ENCODE measurements at places on chromosomes 1 and 21. TPM values are rescaled to one million over a fixed set of nuclear protein-coding genes. Genes with fewer than 3 reads are reported as not detected.
A peak's percentile ranks its signal among the peaks of the same experiment; 100 is the strongest.

- H3K4me1 ChIP-seq, result peaks cover 47% of the 10 kb centered on the region
- no peak overlapping the region for H3K4me3 ChIP-seq
- H3K36me3 ChIP-seq, result peaks cover 4% of the 10 kb centered on the region
Observed at GRCh38 chr1:115980998-115981993, 5.0 kb downstream of the SLC22A15 start.

DNA sequence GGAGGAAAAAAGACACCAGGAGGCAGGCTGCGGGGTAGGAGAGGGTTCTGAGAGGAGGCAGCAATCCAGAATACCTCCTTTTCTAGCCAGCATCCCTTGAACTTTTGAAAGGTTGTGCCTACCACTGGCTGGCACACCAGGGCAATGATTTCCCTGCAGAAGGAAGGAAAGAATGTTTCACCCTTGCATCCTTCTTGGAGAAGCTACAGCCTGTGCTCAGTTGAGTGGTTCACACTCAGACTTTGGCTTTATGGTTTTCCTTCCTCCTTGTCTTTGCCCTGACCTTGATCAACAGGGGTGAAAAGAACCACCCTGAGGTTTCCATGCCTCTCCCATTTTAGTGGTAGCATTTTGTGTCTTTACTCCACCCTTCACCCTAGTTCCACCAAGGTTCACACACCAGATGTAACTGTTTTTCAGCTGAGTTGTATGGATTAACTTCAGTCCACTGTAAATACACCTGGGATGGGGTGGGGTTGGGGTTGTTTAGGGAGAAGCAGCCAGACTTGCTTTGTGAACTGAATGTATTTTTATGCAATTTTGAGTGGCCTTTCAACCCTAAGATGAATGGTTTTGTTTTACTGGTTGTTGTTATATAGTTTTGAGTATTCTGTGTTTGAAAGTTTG, 122.3 kb downstream of the SYT2 start:
- H3K4me1 ChIP-seq, result peaks cover 42% of the 10 kb centered on the region
- peak overlapping the region; percentile 91 for H3K27ac ChIP-seq
- no peaks in the 10 kb centered on the region for H3K27me3 ChIP-seq
- no peak for DNase-seq
- H3K36me3 ChIP-seq, result peaks cover 4% of the 10 kb centered on the region

DNA sequence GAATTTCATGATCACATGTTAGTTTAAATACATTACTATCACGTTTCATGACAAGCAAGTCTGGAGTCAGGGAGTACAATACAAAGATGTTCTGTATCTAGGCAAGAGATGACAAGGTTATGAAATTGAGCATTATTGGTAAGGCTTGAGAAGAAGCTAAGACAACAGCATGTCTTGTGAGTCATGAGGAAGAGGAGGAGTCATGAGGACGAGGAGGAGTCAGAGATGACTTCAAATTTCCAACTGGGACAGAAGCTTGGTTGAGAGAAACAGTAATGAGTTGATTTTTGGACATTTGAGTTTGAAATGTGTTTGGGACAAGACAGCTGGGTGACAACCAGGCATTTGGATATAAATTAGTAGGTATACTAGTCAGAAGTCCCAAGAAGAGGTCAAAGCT, 4.3 kb upstream of the UBE2U start:
- H3K36me3 ChIP-seq, result no peaks in the 10 kb centered on the region
- H3K27me3 ChIP-seq, result no peaks in the 10 kb centered on the region
- no peak for DNase-seq
- H3K4me1 ChIP-seq, result peaks cover 19% of the 10 kb centered on the region
- no peak overlapping the region for H3K4me3 ChIP-seq

DNA sequence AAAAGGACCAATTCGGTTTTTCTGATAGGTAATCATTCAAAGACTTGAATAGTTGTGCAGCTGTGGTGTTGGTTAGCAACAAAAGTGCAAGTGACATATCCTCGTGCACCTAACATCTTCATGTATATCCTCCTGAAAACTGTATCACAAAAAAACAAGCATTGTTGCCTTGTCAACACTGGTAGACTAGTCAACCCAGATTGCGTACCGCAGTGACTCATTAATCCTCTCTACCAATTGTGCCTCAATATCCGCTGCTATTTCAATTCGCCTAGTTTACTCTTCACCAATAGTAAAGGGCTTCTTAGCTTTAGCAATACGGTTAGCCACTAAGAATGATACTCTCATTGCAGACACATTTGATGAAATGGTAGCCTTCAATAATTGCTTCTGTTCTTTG, 3.5 kb downstream of the HHAT start:
- DNase-seq, result no peak
- no peak overlapping the region for H3K4me3 ChIP-seq
- peaks cover 25% of the 10 kb centered on the region for H3K4me1 ChIP-seq
- no peaks in the 10 kb centered on the region for H3K27me3 ChIP-seq

DNA sequence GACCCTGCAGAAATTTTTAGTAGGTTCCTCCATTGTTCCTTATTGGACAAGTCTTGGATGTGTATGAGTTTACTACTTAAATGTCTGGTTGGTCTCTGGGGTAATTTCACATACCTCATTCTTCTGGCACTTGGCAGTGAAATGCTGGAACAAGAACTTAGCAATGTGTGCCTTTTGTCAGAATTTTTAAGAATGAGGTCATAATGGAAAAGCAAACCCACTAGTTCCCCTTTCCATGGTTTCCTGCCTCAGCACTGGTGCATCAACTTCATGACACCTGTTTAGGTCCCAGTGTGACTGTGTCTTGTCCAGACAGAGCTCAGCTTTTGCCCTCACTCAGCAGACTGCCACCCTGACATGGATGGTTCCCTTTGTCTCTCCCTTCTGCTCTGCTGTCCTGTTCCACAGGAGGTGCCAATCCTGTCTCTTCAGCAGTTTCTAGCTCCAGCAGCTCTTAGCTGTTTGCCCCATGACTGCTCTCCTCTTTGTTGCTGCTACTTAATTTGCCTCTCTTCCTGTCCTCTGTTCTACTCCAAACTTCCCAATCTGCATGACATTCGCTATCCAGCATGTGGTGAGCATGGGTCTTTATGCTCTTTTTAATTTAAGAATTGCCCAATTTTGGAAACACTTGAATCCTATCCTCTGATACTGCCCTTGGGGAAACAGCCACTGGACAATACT, 135.6 kb downstream of the CYYR1 start:
- no peak for DNase-seq
- peaks cover 6% of the 10 kb centered on the region for H3K4me1 ChIP-seq
- H3K36me3 ChIP-seq, result no peaks in the 10 kb centered on the region
- no peaks in the 10 kb centered on the region for H3K27me3 ChIP-seq
- no peak overlapping the region for H3K27ac ChIP-seq

GRCh38 chr1:53037159-53037558, 24.9 kb upstream of the PODN start:
- H3K4me3 ChIP-seq, result no peak overlapping the region
- peaks cover 21% of the 10 kb centered on the region for H3K36me3 ChIP-seq
- H3K27me3 ChIP-seq, result no peaks in the 10 kb centered on the region

GRCh38 chr1:247448107-247448791, 9.7 kb downstream of the OR2B11 start:
- H3K27ac ChIP-seq, result peak overlapping the region; percentile 74
- DNase-seq, result no peak
- no peaks in the 10 kb centered on the region for H3K36me3 ChIP-seq
- H3K27me3 ChIP-seq, result peaks cover 20% of the 10 kb centered on the region

- no peak for DNase-seq
- H3K27ac ChIP-seq, result no peak overlapping the region
- no peaks in the 10 kb centered on the region for H3K27me3 ChIP-seq
- H3K4me1 ChIP-seq, result peaks cover 16% of the 10 kb centered on the region
Observed at GRCh38 chr1:198937231-198938031, 298.6 kb downstream of the PTPRC start.

DNA sequence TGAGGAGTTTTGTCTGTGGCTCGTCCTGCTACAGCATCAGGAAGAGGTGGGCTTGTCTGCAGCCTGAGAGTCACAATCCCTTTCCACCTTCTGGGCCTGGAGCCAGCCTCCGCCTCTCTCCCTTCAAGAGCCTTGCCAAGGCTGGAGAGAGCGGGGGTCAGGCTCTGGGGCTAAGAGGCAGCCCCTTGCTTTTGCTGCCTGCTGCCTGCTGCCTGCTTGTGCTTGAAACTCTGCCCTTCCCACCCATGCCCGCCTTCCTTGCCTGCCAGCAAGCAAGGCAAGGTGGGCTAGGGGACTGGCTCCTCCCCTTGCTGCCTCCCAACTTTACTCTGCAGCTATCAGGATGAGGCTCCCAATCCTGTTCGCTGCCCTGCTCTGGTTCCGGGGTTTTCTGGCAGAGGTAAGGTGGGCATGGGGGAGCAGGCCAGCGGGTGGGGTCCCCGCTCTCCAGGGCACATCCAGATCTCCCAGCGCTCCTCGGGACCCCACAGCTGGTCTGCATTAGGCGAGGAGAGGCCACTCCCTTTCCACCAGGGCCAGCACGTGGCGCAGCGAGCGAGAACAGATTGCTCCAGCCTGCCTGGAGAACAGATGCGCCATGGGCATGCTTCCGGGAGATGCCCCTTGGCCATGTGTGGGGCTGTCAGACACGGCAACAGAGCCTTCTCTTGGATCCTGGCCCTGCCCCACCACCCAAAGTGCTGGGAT, 7.5 kb upstream of the PTPN7 start:
- H3K4me3 ChIP-seq, result no peak overlapping the region
- no peaks in the 10 kb centered on the region for H3K36me3 ChIP-seq
- H3K27ac ChIP-seq, result no peak overlapping the region
- no peak for DNase-seq
- H3K4me1 ChIP-seq, result no peaks in the 10 kb centered on the region
- H3K27me3 ChIP-seq, result peaks cover under 1% of the 10 kb centered on the region

- DNase-seq, result no peak
- no peak overlapping the region for H3K27ac ChIP-seq
- no peak overlapping the region for H3K4me3 ChIP-seq
- H3K4me1 ChIP-seq, result peaks cover 15% of the 10 kb centered on the region
Observed at GRCh38 chr1:117654493-117655219, 48.8 kb downstream of the TENT5C start.

- peaks cover 21% of the 10 kb centered on the region for H3K4me1 ChIP-seq
- H3K27me3 ChIP-seq, result peaks cover 8% of the 10 kb centered on the region
- no peak for DNase-seq
Observed at GRCh38 chr21:45559216-45560105, 17.2 kb upstream of the SLC19A1 start.

- DNase-seq, result no peak
- H3K4me3 ChIP-seq, result no peak overlapping the region
- H3K27ac ChIP-seq, result no peak overlapping the region
- H3K36me3 ChIP-seq, result no peaks in the 10 kb centered on the region
- H3K4me1 ChIP-seq, result peaks cover 18% of the 10 kb centered on the region
Observed at GRCh38 chr1:94806441-94806871, 13.7 kb upstream of the SLC44A3 start.

- H3K27ac ChIP-seq, result peak overlapping the region; percentile 38
- no peak for DNase-seq
- no peaks in the 10 kb centered on the region for H3K27me3 ChIP-seq
- peaks cover 24% of the 10 kb centered on the region for H3K4me1 ChIP-seq
Observed at GRCh38 chr1:195591917-195592672, 1016.1 kb downstream of the KCNT2 start.

DNA sequence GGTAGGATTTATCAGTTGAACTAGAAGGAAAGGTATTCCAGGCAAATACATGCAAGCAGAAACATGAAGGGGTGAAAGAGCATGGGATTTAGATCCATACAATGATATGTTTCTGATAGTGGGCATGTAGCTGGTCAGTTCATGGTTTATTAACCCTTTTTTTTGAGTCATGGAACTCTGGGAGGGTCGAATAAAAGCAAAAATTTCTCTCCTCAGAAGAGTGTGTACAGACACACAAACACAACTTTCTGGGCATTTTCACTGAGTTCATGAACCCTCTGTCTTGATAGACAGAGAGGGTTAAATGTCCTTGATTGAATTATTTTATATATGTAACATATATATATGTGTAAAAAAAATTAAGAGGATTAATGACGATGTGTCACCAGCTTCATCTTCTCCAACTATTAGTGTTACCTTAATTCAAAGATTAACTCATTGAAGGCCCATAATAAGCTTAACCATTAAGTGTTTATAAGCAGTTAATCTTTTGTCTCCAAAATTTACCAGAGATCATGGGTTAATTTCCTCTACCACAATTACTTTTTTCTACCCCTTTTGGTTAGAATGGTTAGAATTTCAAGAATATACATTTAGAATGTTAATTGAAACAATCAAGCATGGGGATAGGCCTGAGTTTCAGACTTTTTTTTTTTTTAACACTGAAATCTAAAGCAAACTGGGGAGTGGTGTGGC, 4.6 kb downstream of the JUN start:
- no peaks in the 10 kb centered on the region for H3K27me3 ChIP-seq
- no peak for DNase-seq

- H3K36me3 ChIP-seq, result no peaks in the 10 kb centered on the region
- no peaks in the 10 kb centered on the region for H3K4me1 ChIP-seq
- H3K27ac ChIP-seq, result no peak overlapping the region
- H3K27me3 ChIP-seq, result peaks cover 9% of the 10 kb centered on the region
Observed at GRCh38 chr1:41790351-41790750, 128.4 kb downstream of the HIVEP3 start.

GRCh38 chr21:40765811-40766210, 81.1 kb downstream of the DSCAM start:
- H3K27ac ChIP-seq, result no peak overlapping the region
- no peak for DNase-seq
- no peaks in the 10 kb centered on the region for H3K4me1 ChIP-seq
- no peaks in the 10 kb centered on the region for H3K36me3 ChIP-seq

DNA sequence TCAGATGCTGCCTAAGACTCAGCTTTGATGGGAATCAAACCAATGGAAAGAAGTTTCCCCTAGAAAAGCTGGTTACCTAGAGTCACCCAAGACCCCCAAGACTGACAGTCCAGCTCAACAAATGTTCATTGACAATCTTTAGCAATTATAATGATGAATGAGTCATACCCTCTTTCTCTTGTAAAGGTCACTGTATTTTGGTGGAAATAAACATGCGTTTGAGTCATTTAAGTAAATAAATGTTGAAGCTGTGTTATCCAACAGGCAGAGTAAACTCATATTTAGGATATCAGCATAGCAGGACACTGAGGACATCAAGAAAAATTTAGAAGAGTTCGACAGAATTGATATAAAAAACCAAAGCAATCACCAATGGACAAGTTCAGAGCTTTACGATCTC, 295.9 kb downstream of the RGS7 start:
- no peaks in the 10 kb centered on the region for H3K36me3 ChIP-seq
- H3K4me1 ChIP-seq, result no peaks in the 10 kb centered on the region
- H3K4me3 ChIP-seq, result no peak overlapping the region
- no peak overlapping the region for H3K27ac ChIP-seq

GRCh38 chr1:228081578-228082213, 812 bp upstream of the ARF1 start:
- peak; percentile 57 for DNase-seq
- H3K4me3 ChIP-seq, result peak overlapping the region; percentile 74
- peaks cover 39% of the 10 kb centered on the region for H3K4me1 ChIP-seq
- H3K36me3 ChIP-seq, result peaks cover 8% of the 10 kb centered on the region
- no peaks in the 10 kb centered on the region for H3K27me3 ChIP-seq
- H3K27ac ChIP-seq, result peak overlapping the region; percentile 57

GRCh38 chr1:236524895-236525184, 1.1 kb downstream of the LGALS8 start:
- DNase-seq, result no peak
- no peaks in the 10 kb centered on the region for H3K27me3 ChIP-seq
- H3K4me3 ChIP-seq, result peak overlapping the region; percentile 84

Gene KRTAP6-1
- total RNA-seq, result not detected

Gene RNF207
- 17.9 TPM for total RNA-seq

Gene HES3
- not detected for total RNA-seq

Gene CFHR4
- total RNA-seq, result not detected

Measured in chondrocyte (in vitro differentiated cells).